Activated naive CD4-positive, alpha-beta T cell (primary cell): ENCODE measurements at places on chromosomes 11 and 22.

DNA sequence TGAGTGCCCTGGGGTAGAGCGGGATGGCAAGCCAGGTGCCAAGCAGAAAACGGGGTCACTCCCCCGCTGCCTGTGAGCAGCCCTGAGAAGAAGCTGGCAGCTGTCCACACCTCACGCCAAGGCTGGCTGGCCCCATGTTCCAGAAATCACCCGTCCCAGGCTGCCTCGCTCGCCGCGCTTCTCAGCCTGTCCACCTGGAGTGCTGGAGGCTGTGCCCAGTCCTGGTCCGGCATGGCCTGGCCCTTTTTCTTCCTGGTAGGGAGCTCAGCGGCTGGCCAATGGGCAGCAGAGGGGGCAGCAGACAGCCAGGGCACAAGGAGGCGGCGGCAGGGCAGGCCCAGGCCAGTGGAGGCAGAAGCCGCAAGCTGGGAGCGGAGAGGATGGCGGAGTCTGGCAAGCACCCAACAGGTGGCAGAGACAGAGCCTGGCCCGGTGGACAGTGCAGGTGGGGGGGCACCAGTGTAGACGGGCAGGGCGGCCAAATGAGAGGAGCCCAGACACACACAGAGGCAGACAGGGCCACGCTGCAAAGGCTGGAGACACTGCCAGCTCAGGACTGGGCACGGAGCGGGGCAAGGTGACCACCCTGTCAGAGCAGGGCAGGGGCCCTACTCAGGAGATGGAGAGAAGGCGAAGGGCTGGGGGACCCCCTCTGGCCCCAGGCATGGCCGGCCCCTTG lies 37.2 kb upstream of the TH start:
- no peak for DNase-seq

- no peak for DNase-seq
Observed at GRCh38 chr11:75328426-75329277, 22.8 kb downstream of the ARRB1 start.

GRCh38 chr11:19422276-19422675 lies 181.5 kb upstream of the E2F8 start:
- no peak for DNase-seq

DNA sequence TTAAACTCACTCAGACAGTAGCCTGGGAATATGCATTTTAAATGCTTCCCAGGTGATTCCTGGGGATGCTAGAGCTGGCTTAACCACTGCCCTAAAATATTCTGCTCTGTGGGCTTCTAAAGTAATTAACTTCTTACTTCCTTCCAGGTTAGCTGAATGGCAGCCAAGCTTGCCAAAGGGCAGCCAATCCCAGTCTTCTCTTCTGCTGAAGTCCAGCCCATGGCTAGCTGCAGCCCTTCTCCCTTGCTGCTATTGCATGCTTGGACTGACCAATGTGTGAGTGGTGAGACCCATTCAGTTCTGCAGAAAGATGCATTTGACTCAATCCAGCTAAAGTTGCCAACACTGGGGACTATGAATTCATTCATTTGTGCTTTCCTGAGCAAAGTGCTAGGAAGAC lies 411.9 kb downstream of the SOX6 start:
- no peak for DNase-seq

DNA sequence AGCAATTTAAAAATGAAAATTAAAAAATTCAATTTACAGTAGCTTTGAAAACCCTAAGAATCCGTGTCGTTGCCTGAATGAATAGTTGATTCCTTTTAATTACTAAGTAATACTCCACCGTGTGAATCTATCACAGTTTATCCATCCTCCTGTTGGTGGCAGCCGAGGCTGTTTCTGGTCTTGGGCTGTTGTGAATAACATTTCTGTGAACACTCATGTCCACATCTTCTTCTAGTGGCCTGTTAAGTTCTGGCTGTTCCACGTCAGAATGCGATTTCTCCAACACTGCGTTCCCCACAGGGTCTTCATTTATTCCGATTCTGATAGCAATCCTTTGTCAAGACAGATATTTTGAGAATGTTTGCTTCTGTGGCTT lies 223.0 kb downstream of the TBC1D22A start:
- no peak for DNase-seq

DNA sequence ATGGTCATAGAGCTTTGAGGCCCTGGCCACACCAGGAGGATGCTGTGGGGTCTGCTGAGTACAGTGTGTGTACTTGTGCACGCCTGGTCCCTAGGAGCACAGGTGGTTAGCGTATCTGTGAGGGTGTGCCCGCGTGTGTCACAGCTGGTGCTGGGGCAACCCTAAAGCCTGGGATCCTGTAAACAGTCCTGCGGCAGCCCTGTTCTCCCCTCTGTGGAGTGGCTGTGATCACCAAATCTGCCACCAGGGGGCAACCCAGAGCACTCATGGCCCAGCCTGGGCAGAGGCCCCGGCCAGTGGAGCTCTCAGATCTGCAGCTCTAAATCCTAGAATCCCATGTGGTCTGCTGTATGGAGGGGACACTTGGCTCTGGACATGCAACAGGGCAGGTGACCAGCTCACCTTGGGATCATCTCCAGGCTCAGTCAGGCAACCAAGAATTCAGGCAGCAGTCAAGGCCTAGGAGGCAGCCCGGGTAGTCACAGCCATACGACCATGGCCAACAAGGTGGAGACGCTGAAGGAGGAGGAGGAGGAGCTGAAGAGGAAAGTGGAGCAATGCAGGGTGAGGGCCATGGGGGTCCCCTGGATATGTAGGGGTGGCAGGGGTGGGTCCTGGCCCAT lies 3.9 kb downstream of the SH3BP1 start:
- DNase-seq = peak; percentile 86
